ENCODE measurements at places on chromosomes 6 and 20.

GRCh38 chr6:133262804-133263203 is 21.6 kb downstream of the EYA4 start:
- DNase-seq = no peak

- DNase-seq = peak; percentile 19
Measured at GRCh38 chr20:44041001-44041400, 126.3 kb downstream of the TOX2 start.

DNA sequence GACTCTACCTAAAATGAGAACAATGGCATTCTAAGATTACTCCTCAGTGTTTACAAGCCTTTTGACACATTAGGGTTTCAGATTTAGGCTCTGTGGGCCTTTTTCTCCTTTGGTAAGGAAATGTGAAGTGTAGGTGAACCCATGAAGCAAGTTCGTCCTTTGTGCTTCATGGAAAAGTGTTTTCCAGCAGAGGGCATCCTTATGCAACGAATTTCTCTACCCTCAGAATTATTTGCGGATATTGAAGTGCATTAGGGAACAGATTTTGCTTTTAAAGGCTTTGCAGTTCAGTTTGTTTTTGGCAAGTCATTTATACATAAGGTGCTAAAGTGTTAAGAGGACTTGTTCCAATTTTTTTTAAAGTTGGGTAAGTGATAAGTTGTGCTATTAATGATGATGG is 55.7 kb upstream of the FERMT1 start:
- no peak for DNase-seq

DNA sequence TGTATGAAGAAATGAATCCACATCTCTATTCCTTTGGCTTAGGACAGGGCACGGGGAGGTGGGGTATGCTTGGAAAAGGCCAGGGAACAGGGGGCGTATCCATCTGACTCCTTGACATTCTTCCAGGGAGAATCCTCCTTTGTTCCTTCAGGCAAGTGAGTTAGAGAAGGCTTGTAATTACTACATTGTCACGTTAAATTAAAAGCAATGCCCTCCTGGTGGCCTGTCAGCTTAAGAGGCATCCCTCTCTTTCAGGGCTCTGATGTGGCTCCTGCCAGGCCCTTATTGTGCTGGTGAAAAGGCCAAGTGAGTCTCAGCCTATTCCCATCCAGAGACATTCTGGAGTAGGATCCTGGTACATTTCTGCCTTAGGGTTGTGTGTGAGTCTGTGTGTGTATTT is 128.3 kb downstream of the FOXA2 start:
- DNase-seq = no peak

DNA sequence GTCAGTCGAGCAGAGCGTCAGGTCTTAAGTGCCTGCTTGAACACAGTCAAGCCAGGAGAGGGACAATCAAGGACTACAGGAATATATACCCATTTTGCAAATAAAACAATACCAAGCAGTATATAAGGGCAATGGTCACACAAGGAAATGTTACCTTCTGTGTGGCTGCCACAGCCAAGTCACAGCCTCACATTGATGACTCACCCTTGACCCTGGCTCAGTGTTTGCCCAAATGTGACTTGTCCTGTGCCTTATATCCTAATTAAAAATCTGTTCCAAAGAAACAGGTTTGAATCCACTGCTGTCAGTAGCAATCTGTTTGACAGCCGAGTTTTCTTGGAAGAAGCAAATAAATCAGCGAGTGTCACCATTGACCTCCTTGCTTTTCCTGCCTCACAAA is 34.3 kb downstream of the C6orf89 start:
- no peak for DNase-seq

- no peak for DNase-seq
Measured at GRCh38 chr6:156060013-156060412, 604.4 kb upstream of the NOX3 start.

DNA sequence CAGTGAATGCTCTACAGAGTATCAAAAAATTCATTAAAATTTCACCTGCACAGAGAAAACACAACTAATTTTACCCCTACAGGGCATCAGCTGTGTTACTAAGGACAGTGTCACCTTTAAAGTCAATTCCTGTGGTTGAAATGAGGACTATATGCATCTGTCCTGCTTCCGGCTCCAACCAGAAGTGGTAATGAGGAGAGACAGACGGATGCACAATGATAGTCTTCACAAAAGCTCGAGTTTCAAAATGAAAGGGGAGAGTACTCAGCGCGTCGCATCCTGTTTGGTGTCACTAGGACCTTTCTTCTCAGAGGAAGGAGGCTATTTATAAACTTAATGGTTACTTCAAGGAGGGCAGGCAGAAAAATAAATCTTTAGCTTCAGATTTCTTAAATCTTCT is 86.5 kb downstream of the LYRM4 start:
- DNase-seq = peak; percentile 89

- no peak for DNase-seq
Measured at GRCh38 chr6:106730718-106731117, 101.3 kb downstream of the QRSL1 start.

- DNase-seq = peak; percentile 46
Measured at GRCh38 chr6:24775520-24776058, 852 bp downstream of the GMNN start.

GRCh38 chr6:64914124-64914523 is 792.9 kb downstream of the EYS start:
- no peak for DNase-seq

GRCh38 chr6:105458551-105458950 is 55.7 kb upstream of the PREP start:
- no peak for DNase-seq

DNA sequence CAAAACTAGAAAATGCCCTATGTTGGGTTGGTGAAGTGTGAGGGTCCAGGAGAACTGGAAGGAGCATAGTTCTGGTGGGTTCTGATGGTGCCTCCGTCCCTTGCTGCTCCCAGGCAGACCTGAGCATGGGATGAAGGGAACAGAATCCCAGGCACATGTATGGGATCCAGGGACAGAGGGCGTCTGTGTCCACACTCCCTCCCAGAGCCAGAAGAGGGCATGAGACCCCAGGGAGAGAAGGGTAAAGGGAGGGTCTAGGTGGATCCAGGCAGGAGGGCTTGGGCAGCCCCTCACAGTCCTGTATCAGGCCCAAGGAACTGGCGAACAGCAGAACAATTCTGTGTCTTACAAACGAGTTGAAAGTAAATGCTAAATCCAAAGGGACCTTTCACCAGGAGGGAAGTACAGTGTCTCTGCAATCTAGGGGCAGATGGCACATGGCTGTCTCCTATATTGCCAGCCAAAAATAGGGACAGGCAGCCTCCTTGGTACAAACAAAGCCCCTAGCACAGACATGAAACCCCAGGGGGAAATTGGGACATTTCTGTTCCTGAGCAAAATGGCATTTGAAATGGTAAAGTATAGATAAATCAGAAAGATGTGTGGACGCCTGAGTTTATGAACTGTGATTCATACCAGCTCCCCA is 2.5 kb upstream of the BPIFA1 start:
- no peak for DNase-seq

DNA sequence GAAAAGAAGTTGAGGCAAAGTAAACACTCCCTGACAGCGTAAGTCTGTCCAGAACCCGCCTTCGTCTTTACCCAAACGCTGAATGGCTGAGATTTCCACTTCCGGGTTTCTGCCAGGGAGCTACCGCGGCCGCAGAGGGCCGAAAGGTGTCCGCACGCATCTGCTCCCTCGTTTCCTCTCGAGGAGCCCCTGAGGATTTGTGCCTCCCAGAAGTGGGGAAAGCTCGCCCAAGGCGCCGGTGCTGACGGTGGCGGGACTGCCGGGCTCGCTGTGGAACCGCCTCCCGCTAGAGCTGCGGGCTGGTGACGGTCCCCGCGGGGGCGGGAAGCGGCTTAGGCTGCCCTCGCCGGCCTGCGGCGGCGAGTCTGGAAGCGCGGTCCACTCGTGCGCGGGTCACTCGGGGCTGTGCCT is 1760.2 kb upstream of the DEFB115 start:
- peak; percentile 53 for DNase-seq

- peak; percentile 85 for DNase-seq
Measured at GRCh38 chr20:31968291-31969126, 558 bp downstream of the XKR7 start.

- no peak for DNase-seq
Measured at GRCh38 chr20:11375335-11375734, 542.4 kb upstream of the BTBD3 start.

DNA sequence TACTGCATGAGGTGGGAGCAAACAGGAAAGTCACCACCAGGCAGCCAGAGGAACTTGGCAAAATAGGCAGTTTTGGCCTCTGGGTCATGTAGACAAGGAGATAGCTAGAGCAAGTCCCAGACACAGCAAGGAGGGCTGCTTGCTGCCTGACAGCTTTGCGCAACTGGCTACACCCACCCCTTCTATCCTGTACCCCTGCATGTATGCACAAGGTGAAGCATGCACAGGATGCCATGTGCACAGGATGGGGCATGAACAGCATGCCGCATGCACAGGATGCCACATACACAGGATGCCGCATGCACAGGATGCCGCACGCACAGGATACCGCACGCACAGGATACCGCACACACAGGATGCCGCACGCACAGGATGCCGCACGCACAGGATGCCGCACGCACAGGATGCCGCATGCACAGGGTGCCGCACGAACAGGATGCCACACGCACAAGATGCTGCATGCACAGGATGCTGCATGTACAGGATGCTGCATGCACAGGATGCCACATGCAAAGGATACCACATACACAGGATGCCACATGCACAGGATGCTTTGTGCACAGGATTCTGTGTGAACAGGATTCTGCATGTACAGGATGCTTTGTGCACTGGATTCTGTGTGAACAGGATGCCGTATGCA is 104.9 kb upstream of the IYD start:
- DNase-seq = peak; percentile 81

DNA sequence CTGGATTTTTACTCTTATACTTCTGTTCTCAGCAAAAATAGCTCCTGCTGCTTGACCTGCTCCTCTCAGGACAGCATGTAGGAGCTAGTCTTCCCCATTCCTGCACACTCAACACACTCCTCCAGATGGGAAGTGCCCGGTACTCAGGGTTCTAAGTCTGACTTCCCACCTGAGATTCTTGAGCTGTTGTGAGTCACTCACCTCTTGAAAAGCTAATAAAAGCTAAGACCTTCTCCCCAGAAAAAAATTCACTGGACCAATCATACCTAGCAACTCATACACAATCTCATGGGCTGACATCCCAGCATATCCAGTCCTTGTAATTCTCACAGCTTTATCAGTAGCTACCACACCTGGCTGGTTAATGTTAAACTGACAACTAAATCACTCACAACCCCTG is 53.5 kb downstream of the TRPC4AP start:
- no peak for DNase-seq

- DNase-seq = no peak
Measured at GRCh38 chr6:137432054-137432611, 62.1 kb downstream of the OLIG3 start.

- no peak for DNase-seq
Measured at GRCh38 chr20:48326868-48327267, 500.9 kb downstream of the PREX1 start.

GRCh38 chr6:30818391-30818841 is 65.9 kb upstream of the DDR1 start:
- no peak for DNase-seq

Data from activated CD8-positive, alpha-beta memory T cell treated with anti-CD3 and anti-CD28 coated beads, Interleukin-2, amount 10 ng/mL, durations not matched to agents 7 days and 5 days (primary cell).